NCI-H1417 treated with DMSO at 0.1 percent for 48 hours (cell line): ENCODE measurements at places on chromosomes 5 and 9.

DNA sequence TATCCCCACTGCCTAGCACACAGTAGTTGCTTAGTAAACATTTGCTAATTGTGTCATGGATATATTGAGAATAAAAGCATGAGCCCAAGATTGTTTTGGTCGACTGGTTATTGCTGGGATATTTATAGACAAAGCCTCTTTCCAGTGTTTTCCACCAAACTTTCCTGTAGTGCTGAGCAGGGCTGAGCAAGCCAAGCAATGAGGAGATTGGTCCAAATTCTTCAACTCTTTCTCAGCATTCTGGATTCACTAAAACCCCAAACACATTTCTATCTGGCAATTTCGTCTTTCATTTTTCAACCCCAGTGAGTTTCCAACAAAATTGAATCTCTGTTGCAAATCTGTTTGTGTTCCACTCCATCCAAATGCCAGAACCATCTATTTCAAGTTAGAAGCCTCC, 31.9 kb upstream of the TARS1 start:
- DNase-seq: no peak

DNA sequence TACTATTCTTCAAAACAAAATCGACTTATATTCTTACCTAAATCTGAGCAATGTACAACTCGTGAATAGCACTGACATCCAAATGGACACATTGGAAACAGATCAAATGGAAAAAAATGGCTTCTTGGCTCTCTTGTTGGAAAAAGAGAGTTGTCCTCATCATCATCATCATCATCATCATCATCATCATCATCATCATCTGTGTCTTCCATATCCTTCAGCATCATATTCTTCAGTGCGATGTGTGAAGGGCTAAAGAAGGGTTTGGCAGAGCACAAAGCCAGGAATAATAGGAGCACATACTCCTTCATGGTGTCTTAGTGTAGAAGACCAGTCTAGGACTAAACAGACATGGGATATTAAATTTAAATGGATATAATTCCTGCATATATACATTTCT, 7.7 kb downstream of the ASPN start:
- no peak for DNase-seq

GRCh38 chr9:110807956-110808598, 139.5 kb downstream of the MUSK start:
- DNase-seq: no peak

DNA sequence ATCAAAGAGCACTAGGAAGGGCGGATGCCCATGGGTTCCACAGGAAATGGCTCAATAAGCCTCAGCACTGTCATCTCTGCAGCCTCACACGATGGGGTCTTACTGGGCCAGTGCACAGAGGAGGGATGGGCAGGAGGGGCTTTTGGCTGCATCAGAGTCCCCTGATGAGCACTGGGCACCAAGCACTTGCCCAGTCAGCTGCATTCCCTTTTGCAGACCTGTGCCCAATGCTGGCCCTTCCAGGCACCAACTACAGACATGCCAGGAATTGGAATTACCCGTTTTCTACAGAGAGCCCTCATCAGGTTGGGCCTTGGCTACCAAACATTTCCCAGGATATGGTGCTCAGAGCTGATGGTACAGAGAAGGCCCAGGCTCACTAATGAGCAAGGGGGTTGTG, 182.5 kb downstream of the HSPA4 start:
- DNase-seq: no peak

- no peak for DNase-seq
Measured at GRCh38 chr5:77167695-77168121, 42.8 kb upstream of the PDE8B start.

- no peak for DNase-seq
Measured at GRCh38 chr5:147504535-147504934, 5.3 kb downstream of the DPYSL3 start.

DNA sequence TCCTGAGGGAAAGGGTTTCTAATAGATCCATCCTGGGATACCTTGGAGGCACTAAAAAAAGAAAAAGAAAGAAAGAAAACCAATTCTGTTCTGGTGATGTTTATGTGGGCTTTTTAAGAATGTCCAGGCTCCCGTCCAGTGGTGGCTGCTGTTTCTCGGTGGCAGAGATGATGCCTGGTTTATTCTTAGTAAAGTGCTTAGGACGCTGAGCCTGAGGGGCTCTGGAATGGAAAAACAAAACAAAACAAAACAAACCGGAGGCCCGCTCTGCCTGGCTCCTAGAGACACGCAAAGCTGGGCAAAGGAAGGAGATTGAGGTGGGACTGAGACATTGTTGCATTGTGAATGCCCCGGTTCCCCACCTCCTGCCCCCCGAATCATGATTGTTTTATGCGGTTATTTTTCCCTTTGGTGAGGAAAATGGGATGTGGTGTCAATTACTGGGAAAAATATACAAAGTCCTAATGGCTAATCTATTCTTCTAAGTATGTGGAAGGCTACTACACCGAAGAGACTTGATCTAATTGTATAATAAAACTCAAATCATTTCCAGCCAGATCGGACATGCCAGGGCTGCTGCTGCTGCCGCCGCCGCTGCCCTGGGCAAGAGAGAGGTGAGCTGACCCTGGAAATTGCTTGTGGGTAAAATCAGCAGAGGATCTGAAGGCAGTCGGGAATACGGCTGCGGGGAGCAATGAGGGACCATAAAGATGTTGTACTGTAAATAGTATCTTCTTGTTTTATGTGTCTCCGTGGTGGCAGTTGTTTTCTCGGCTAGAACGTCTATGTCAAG, 644.9 kb downstream of the CCDC171 start:
- no peak for DNase-seq

DNA sequence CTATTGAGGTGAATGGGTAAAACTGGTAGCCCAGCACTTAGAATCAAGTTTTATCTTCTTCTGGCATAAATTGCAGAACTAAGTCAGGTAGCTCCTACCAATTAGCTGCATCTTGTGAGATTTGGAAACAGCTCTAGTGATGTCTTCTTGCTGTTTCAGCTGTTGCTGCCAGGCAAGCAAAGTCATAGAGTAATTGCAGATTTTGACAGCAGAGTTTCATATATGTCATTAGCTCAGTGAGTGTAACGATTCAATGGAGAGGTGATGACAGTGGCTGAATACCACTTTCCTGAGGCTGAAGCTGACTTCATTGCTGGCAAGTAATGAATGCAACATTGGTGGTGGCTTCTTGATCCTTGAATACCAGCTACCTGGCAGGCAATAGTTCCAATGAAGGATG, 1109.7 kb upstream of the CDH18 start:
- DNase-seq: no peak

- DNase-seq: no peak
Measured at GRCh38 chr5:418162-419121, 24.5 kb upstream of the EXOC3 start.

- DNase-seq: no peak
Measured at GRCh38 chr9:81871695-81872094, 56.5 kb upstream of the SPATA31D4 start.

DNA sequence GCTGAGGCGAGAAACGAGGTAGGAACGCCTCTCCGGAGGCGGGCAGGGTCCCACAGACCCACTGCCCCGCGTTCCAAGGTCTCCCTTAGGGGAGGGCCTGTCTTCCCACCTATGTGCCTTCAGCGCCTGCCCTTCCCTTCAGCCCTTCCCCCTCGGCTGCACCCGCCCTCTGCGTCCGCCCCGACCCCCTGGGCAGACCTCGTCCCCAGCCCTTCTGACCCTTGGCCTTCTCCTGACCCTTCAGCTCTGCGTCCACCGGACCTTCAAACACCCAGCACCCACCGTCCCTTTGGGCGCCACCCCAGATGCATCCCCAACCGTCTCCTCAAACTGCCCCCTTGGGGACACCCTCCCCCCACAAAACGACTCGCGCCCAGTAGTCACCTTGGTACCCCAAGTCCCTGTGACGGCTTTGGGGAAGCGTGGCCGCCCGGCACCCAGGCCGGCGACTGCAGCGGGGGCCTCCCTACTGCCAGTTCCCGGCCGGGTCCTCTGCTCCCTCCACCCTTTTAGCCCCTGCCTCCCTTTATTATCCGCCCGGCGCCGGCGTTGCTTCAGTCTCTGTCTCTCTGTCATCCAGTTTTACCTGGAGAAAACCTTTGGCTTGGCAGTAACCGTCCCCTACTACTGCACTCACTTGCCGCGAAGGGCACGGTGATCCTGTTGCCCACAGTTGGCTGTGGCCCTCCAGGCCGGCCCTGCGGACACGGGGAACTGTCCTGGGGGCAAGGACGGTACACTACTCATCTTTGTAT, 421 bp downstream of the RUSC2 start:
- no peak for DNase-seq

DNA sequence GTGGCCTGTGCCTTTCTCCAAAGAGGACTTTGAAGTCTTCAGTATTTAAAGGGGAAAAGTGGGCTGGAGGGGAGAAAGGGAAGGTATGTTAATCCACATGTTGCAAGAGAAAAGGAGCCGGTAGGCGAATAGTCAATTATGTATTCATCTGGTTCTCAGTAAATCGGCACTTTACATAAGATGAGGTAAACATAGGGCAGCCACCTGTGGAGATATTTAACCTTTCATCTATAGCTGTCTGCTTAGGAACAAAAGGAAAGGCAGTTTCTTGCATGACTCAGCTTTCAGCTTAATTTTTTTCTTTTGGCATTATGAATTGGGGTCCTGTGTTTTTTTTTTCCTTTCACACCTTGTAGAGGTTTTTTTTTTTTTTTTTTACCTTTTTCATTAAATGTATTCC, 42.2 kb downstream of the FGD3 start:
- peak; percentile 51 for DNase-seq

- no peak for DNase-seq
Measured at GRCh38 chr5:115415143-115415491, 118.7 kb upstream of the CCDC112 start.

GRCh38 chr5:174731214-174732035, 7.0 kb downstream of the MSX2 start:
- DNase-seq: no peak

- no peak for DNase-seq
Measured at GRCh38 chr5:94267350-94267899, 351.0 kb downstream of the KIAA0825 start.

DNA sequence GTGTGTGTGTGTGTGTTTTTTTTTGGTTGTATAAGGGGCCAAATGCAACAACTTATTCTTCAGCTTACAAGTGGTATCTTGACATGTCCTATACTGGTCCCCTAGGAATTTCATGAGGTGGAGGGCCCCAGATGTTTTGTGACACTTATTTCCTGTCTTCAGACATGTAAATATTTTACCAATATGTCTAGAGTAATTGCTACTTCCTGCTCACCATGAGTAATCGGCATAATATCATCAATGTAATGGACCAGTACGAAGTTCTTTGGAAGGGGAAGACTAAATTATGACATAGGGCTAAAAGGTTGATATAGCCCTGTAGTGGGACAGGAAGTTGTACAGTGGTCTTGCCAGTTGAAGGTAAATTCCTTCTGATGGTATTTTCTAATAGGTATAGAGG, 3.7 kb upstream of the OTULIN start:
- DNase-seq: no peak

DNA sequence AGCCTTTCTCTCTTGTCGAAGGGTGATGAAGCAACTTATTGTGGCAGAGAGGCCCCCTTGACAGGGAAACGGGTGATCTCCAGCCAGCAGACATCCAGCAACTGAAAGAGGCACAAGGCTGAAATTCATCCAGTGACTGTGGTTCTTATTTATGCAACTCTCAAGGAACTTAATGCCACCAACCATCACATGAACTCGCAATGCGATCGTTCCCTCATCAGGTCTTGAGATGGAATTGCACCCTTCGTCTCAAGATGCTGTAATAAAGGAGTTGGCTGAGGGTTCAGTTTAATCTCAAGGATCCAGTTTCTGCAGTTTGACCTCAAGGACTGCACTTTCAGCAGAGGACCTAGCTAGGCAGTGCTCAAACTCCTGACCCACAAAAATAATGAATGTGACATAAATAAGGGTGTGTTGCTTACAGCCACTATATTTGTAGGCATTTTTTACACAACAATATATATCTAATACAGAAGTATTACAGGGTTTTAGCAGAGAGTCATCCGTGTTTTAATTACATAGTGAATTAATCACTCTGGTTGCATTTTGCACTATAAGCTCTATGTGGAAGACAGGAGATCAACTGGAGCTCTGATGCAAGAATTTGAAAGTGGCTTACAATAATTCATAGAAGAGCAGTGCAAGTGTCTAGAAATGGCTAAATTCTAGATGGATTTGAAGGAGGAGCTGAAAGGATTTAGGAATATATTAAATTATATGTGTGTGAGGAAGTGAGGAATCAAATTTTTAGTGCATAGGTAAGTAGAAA, 957.8 kb upstream of the CTNND2 start:
- DNase-seq: no peak

GRCh38 chr5:179804555-179804947, 2.1 kb downstream of the MGAT4B start:
- DNase-seq: no peak

GRCh38 chr5:72137826-72138409, 30.6 kb downstream of the MAP1B start:
- DNase-seq: no peak

DNA sequence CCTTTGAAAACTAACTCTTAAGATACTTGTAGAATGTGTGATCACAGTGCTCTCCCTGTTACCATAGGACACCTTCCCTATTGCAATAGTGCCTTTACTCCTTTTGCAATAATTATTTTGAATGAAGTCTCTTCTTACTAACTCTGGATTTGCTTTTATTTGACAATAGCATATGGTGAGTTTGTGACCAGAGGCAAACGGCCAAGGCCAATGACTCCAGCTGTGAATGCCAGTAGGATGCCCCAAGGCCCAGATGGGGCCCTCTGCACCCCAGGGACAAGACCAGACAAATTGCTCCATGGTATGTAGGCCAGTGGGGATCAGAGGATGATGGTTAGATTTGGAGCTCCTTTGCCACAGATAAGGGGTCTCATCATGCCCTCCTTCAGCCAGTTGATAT, 116.9 kb downstream of the NPR3 start:
- DNase-seq: no peak

DNA sequence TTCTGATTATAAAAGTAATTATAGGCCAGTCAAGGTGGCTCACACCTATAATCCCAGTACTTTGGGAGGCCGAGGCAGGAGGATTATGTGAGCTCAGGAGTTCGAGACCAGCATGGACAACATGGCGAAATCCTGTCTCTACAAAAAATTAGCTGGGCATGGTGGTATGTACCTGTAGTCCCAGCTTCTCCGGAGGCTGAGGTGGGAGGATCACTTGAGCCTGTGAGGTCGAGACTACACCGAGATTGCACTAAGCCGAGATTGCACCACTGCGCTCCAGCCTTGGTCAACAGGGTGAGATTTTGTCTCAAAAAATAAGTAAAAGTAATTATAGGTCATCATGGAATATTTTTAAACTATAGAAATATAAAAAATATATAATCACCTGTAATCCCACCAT, 18.1 kb downstream of the IRF1 start:
- no peak for DNase-seq

DNA sequence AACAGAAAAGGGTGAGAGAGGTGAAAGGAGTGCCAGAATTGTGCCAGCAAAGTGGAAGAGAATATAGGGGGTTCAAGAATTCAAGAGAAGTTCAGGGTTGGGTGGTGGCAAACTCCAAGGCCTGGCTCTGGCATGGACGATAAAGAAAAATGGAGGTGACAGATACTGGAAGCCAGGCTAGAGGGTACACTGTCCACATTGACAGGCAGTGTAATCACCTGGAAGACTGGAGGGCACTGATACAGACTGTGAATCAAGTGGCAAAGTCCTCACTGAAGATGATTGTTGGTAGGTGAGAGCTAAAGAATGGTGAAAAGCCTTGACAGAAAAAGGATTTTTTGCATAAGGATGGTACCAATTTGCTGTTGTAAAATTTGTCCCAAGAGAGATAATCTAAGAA, 7.1 kb downstream of the SAR1B start:
- no peak for DNase-seq

- no peak for DNase-seq
Measured at GRCh38 chr9:133113163-133113948, 7.7 kb downstream of the RALGDS start.
